Breast epithelium (tissue), 4 donors: ENCODE measurements at places on chromosomes 1 and 21. TPM values are rescaled to one million over a fixed set of nuclear protein-coding genes. Genes with fewer than 3 reads are reported as not detected.

RIPPLY3 gene
- total RNA-seq = not detected

RAB25 gene
- total RNA-seq = not detected

FRRS1 gene
- 21.1 TPM for total RNA-seq

LRRC7 gene
- not detected for total RNA-seq

VPS45 gene
- total RNA-seq = 72.0 TPM

MLLT11 gene
- total RNA-seq = 1.3 TPM

NTNG1 gene
- total RNA-seq = 5.7 TPM

DENND1B gene
- total RNA-seq = 54.7 TPM

LRRC53 gene
- total RNA-seq = not detected

HHAT gene
- total RNA-seq = 31.6 TPM

BARHL2 gene
- not detected for total RNA-seq

THEM5 gene
- not detected for total RNA-seq

- peaks cover 12% of the 10 kb centered on the region for H3K4me1 ChIP-seq
- no peak for DNase-seq
- no peaks in the 10 kb centered on the region for H3K36me3 ChIP-seq
Observed at GRCh38 chr1:2203671-2204414, 9.3 kb upstream of the FAAP20 start.

GRCh38 chr1:202656951-202657646 lies 53.2 kb downstream of the SYT2 start:
- no peak overlapping the region for H3K4me3 ChIP-seq
- no peaks in the 10 kb centered on the region for H3K27me3 ChIP-seq
- H3K4me1 ChIP-seq = no peaks in the 10 kb centered on the region

- DNase-seq = no peak
- H3K27ac ChIP-seq = no peak overlapping the region
- no peak overlapping the region for H3K4me3 ChIP-seq
- no peaks in the 10 kb centered on the region for H3K27me3 ChIP-seq
Observed at GRCh38 chr1:162892906-162893611, 32.1 kb upstream of the CCDC190 start.

DNA sequence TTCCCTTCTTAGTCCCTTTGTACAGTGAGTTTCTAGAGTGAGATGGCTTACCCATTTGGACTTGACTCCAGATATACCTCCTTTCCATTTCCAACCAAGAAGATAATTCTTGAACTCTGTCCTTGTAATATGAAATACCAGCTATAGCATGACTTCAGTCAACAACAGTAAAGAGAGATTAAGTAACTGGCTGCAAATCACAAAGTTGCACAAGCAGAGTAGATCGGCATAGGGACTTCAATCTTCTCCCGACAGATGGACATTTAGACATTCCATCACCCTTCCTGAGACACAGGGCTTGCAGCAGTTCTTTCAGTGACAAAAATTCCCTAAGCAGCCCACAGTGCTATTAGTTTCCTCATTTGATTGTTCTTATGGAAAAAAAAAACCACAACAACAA lies 44.6 kb downstream of the JAK1 start:
- H3K36me3 ChIP-seq = no peaks in the 10 kb centered on the region
- H3K27ac ChIP-seq = no peak overlapping the region
- no peaks in the 10 kb centered on the region for H3K27me3 ChIP-seq
- no peak overlapping the region for H3K4me3 ChIP-seq
- H3K4me1 ChIP-seq = peaks cover 19% of the 10 kb centered on the region

DNA sequence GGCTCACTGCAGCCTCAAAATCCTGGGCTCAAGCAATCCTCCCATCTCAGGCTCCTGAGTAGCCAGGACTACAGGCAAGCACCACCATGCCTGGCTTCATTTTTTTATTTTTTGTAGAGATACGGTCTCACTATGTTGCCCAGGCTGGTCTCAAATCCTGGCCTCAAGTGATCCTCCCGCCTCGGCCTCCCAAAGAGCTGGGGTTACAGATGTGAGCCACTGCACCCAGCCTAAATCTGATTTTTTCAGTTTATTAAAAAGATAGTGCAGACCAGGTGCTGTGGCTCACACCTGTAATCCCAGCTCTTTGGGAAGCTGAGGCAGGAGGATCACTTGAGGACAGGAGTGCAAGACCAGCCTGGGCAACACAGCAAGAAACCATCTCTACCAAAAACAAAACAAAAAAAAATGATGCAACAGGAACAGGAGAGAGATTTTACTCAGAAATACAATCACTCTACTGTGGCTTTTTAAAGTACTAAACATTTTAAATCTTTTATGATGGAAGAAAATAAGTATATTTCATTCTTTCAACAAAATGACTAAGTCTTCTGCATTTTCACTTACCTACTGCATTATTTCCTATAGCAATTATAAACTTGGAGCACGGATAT lies 1.9 kb downstream of the PSMG1 start:
- no peak for DNase-seq
- no peaks in the 10 kb centered on the region for H3K4me1 ChIP-seq
- H3K36me3 ChIP-seq = no peaks in the 10 kb centered on the region
- no peaks in the 10 kb centered on the region for H3K27me3 ChIP-seq

DNA sequence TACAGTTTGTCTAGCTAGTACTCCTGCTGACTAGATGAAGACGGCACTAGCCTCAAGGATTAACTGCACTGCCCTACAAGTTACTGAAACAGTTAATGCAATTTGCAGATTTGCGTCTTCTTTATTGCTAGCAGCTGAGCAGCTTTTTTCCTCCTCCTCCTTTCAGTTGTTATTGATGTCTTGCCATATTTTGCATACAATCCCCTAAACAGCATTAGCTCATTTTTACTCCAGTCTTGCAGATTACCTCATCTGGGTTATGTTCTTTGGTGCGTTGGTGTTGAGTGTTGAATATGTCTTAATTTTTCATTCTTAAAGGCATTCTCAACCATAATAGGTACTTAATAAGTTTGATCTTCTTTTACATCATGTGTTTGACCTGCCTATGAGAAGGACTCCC lies 363.4 kb upstream of the LYPLAL1 start:
- no peaks in the 10 kb centered on the region for H3K36me3 ChIP-seq
- no peak overlapping the region for H3K4me3 ChIP-seq
- no peak overlapping the region for H3K27ac ChIP-seq
- H3K27me3 ChIP-seq = no peaks in the 10 kb centered on the region
- no peak for DNase-seq

- H3K4me1 ChIP-seq = no peaks in the 10 kb centered on the region
- peak; percentile 67 for DNase-seq
- H3K27ac ChIP-seq = no peak overlapping the region
- H3K36me3 ChIP-seq = no peaks in the 10 kb centered on the region
- H3K27me3 ChIP-seq = peaks cover 27% of the 10 kb centered on the region
- H3K4me3 ChIP-seq = no peak overlapping the region
Observed at GRCh38 chr1:227999056-227999930, 7.5 kb upstream of the WNT3A start.

- no peaks in the 10 kb centered on the region for H3K4me1 ChIP-seq
- no peak overlapping the region for H3K27ac ChIP-seq
- DNase-seq = no peak
- no peaks in the 10 kb centered on the region for H3K36me3 ChIP-seq
- H3K4me3 ChIP-seq = no peak overlapping the region
- no peaks in the 10 kb centered on the region for H3K27me3 ChIP-seq
Observed at GRCh38 chr1:22906968-22907367, 65.7 kb downstream of the LACTBL1 start.

GRCh38 chr1:54743416-54744226 lies 20.7 kb downstream of the PARS2 start:
- no peak overlapping the region for H3K4me3 ChIP-seq
- peaks cover 5% of the 10 kb centered on the region for H3K36me3 ChIP-seq
- no peaks in the 10 kb centered on the region for H3K4me1 ChIP-seq
- no peak for DNase-seq
- H3K27me3 ChIP-seq = no peaks in the 10 kb centered on the region
- no peak overlapping the region for H3K27ac ChIP-seq

GRCh38 chr21:25457411-25457810 lies 149.9 kb downstream of the MRPL39 start:
- no peak for DNase-seq
- H3K36me3 ChIP-seq = no peaks in the 10 kb centered on the region
- H3K4me3 ChIP-seq = no peak overlapping the region
- no peak overlapping the region for H3K27ac ChIP-seq
- H3K27me3 ChIP-seq = no peaks in the 10 kb centered on the region
- H3K4me1 ChIP-seq = no peaks in the 10 kb centered on the region

DNA sequence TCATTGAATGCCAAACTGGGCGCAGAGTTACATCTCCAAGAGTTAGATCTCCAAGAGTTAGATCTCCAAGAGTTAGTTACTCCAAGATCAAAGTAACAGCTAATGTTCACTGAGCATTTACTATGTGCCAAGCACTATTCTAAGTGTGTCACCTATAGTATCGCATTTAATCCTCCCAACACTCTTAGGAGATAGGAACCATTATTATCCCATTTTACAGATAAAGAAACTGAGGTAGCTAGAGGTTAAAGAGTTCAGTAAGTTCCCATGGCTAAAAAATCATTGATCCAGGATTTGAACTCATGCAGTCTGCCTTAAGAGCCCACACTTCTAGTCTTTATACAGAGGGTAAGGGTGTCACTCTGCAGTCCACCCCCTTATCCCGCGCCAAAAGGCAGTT lies 1.5 kb upstream of the NAV1 start:
- H3K27ac ChIP-seq = peak overlapping the region; percentile 94
- no peaks in the 10 kb centered on the region for H3K36me3 ChIP-seq
- no peaks in the 10 kb centered on the region for H3K27me3 ChIP-seq
- peaks cover 5% of the 10 kb centered on the region for H3K4me1 ChIP-seq
- no peak overlapping the region for H3K4me3 ChIP-seq

DNA sequence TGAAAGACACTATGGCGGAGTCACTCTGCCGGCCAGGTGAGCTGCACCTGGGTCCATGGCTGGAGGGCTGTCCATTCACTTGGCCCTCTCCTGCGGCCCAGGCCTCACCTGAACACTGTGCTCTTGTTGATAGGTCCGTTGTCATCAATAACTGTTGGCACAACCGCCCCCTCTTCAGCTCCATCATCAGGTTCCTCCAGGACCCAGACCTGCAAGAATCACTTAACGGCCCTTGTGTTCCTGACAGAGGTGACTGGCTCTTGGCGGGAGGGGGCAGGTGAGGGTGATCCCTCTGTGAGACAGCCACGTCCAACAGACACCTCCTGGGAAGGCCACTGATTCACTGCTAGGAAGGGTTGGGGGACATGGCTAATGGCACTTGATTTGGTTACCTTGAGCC lies 54.9 kb downstream of the INAVA start:
- DNase-seq = no peak
- H3K4me3 ChIP-seq = no peak overlapping the region
- H3K4me1 ChIP-seq = no peaks in the 10 kb centered on the region
- no peak overlapping the region for H3K27ac ChIP-seq
- no peaks in the 10 kb centered on the region for H3K36me3 ChIP-seq

DNA sequence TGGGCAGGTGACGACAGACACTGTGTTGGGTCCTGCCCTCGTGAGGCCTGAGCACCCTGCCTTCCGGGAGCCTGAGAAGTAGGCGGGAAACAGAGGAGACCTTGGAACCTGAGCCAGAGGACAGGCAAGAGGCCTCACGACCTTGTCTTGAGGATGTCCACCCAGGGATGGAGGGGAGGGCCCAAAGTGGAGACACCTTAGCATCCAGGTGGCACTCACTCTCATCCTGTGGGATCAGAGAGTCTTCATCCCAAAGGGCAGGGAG lies 347.2 kb downstream of the NPHP4 start:
- no peaks in the 10 kb centered on the region for H3K27me3 ChIP-seq
- H3K4me3 ChIP-seq = no peak overlapping the region
- no peaks in the 10 kb centered on the region for H3K36me3 ChIP-seq
- no peaks in the 10 kb centered on the region for H3K4me1 ChIP-seq

DNA sequence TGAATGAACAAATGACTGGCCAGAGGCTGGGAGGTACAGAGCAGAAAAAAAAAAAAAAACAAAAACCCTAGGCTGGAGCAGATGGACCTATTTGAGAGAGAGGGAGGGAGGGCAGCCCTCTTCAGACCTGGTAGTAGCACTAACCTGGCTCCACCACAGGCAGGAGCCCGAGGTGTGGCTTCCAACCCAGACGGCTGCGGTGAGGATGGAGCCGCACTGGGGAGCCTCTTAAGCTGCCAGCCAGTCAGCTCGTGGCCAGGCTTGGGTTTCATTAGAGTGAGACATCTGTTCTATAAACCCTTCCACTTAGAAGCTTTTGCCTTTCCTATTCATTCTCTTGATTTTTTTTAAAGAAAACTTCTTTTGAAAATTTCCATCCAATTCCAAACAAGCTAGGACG lies 16.8 kb downstream of the LGR6 start:
- H3K4me3 ChIP-seq = no peak overlapping the region
- H3K27me3 ChIP-seq = peaks cover 4% of the 10 kb centered on the region
- no peaks in the 10 kb centered on the region for H3K4me1 ChIP-seq
- H3K36me3 ChIP-seq = no peaks in the 10 kb centered on the region
- H3K27ac ChIP-seq = no peak overlapping the region
- peak; percentile 76 for DNase-seq

- H3K27me3 ChIP-seq = no peaks in the 10 kb centered on the region
- no peaks in the 10 kb centered on the region for H3K36me3 ChIP-seq
Observed at GRCh38 chr1:235156265-235156664, 4.8 kb downstream of the RBM34 start.

GRCh38 chr1:234999513-234999940 lies 129.1 kb downstream of the TOMM20 start:
- no peak overlapping the region for H3K4me3 ChIP-seq
- no peak for DNase-seq
- H3K36me3 ChIP-seq = no peaks in the 10 kb centered on the region
- H3K27ac ChIP-seq = no peak overlapping the region

GRCh38 chr1:108011295-108011694 lies 46.3 kb upstream of the VAV3 start:
- H3K36me3 ChIP-seq = no peaks in the 10 kb centered on the region
- no peak overlapping the region for H3K4me3 ChIP-seq
- no peaks in the 10 kb centered on the region for H3K27me3 ChIP-seq
- H3K4me1 ChIP-seq = no peaks in the 10 kb centered on the region
- DNase-seq = no peak
- H3K27ac ChIP-seq = no peak overlapping the region

DNA sequence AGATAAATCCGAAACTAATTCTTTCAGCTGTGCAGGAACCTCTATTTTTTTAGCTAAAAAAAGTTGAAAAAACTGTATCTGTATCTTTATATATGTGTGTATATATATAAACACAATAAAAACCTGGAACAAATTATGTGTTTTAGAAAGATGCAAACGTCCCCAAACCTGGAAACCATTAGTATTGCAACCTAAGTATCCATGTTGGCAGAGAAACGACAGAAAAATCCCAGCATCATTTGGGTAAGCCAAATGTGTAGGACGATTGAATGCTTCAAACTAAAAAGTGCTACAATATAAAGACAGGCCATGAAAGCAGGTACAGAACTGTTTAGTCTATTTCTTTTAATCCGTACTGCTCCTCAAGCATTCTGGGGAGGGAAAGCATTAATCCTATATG lies 87.9 kb downstream of the AHCTF1 start:
- no peak overlapping the region for H3K4me3 ChIP-seq
- H3K4me1 ChIP-seq = no peaks in the 10 kb centered on the region
- no peak for DNase-seq
- H3K27ac ChIP-seq = no peak overlapping the region
- no peaks in the 10 kb centered on the region for H3K36me3 ChIP-seq
- H3K27me3 ChIP-seq = no peaks in the 10 kb centered on the region

DNA sequence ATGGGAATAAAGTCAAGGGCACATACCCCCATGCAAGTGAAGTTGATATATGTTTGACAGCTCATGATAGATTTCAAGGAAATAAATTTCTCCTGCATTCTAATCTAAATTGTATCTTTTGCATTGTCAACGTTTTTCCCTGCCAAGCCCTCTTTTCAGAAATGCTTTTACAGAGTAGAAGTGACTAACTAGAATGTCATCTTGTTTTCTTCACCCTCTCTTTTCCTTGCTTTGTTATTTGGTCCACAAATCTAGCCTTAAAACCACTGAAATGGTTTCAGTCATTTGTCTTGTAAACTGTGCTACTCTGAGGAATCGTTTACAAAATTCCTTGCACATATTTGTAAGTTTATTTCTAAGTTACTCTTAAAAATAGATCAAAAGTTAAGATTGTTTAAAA lies 600.8 kb upstream of the CXADR start:
- H3K27ac ChIP-seq = no peak overlapping the region
- H3K4me1 ChIP-seq = no peaks in the 10 kb centered on the region
- no peaks in the 10 kb centered on the region for H3K27me3 ChIP-seq
